ENCODE measurements at places on chromosomes 4 and X.

GRCh38 chrX:16730450-16730849 lies 11.0 kb downstream of the SYAP1 start:
- DNase-seq, result no peak

DNA sequence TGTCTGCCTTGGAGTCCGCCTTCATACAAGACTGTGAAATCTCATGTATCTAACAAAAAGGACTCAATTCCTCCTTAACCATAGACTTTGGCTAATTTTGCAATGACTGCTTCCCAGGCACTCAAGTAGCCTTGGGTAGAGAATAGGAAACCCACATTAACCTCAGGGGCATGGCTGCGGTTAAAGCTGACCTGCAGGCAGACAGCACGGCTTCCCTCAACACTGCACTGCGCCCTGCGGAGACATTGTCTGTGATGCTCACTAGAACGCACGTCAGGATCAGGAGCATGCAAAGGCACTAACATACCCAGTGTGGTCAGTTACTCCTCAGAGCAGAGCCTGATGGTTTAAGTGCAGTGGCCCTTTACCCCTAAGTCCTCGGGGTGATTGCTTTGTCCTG lies 10.3 kb upstream of the GPR143 start:
- no peak for DNase-seq

- DNase-seq, result no peak
Observed at GRCh38 chr4:99507762-99508161, 3.1 kb upstream of the C4orf17 start.

GRCh38 chr4:5804656-5805055 lies 88.2 kb downstream of the CRMP1 start:
- DNase-seq, result peak; percentile 21

GRCh38 chrX:39508300-39508692 lies 589.5 kb downstream of the BCOR start:
- DNase-seq, result no peak

DNA sequence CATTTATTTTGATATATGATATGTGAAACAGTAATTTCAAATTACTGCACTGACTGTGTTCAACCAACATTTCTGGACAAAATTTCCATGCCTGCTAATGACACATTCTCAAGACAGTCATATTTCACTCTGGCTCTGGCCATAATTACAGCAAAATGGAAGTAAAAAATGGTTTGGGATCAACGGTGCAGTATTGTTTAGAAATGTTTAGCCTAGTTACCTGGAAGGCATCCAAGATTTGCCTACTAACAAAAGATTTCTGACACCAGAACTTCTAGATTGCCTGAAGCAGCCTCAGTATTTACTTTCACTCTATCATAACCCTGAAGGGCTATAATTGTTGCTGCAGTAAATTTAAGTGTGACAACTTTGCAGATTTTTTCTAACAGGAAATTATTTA lies 416.3 kb downstream of the PCDH10 start:
- DNase-seq, result no peak

- no peak for DNase-seq
Observed at GRCh38 chr4:41541687-41542094, 3.7 kb downstream of the LIMCH1 start.

GRCh38 chr4:81454499-81454898 lies 17.2 kb downstream of the RASGEF1B start:
- DNase-seq, result peak; percentile 36

DNA sequence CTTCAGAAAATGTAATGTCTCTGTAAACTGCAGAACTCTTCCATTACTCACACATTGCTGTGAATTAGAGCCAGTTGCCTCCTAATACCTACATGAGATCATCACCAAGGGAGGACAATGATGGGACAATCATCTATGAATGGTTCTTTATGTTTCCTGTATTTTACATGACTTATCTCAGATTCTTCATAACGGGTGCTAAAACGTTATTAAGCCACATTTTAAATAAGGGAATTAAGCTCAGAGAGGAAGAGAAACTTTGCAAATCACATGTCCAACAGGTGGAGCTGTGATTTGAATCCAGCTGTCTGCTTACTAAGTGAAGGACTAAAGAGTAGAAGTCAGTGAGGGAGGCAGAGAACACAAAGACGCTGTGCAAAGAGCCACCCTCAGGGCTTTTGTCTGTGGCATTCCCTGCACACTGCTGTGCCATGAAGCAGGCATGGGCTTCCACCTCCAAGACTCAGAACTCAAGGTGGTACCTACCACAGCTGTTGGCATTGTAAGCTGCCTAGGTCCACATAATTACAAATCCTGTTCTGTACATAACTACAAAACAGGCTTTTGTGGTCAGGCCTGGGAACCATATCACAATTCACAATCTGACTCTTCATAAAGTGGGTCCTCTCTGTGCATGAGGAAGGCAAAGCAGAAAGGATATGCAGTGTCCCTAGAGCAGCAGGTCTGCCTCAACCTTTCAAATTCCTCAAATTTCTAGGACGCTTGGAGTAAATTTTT lies 12.8 kb downstream of the TBC1D9 start:
- DNase-seq, result peak; percentile 19

- DNase-seq, result no peak
Observed at GRCh38 chr4:138788267-138788790, 227.3 kb upstream of the NOCT start.

DNA sequence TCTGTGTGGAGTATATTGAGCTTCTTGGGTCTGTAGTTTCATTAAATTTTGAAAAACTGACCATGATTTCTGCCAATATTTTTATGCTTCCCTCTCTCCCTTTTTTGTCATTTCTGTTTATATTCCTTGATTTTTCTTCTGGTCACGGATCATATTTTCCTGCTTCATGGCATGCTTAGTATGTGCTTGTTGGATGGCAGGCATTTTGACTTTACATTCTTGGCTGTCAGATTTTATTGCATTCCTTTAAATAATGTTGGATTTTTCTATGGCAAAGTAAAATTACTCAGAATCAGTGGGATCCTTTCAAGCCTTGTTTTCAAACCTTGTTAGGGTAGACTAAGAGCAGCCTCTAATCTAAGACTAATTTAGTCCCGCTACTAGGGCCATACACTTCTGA lies 531.8 kb downstream of the IL15 start:
- DNase-seq, result no peak

GRCh38 chrX:137742846-137743245 lies 176.9 kb downstream of the ZIC3 start:
- DNase-seq, result no peak

GRCh38 chr4:136841526-136841925 lies 690.8 kb downstream of the PCDH18 start:
- no peak for DNase-seq

DNA sequence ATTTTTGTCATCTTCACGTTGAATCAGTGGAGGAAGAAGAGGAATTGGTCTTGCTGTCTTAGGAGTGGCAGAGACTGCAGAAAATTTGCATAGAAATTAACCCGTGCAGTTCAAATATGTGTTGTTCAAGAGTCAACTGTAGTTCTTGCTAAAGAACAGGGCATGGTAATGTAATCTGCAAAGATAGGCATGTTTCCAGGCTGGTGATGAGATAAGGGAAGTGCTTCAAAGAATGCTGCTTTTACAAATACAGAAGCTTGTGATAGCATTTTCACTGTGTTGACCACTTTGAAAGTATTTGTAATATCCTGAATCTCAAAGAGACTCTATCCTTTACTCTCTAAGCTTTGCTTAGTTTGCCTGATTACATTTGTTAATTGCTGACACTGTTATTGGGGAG lies 60.1 kb downstream of the PRRG1 start:
- DNase-seq, result no peak

DNA sequence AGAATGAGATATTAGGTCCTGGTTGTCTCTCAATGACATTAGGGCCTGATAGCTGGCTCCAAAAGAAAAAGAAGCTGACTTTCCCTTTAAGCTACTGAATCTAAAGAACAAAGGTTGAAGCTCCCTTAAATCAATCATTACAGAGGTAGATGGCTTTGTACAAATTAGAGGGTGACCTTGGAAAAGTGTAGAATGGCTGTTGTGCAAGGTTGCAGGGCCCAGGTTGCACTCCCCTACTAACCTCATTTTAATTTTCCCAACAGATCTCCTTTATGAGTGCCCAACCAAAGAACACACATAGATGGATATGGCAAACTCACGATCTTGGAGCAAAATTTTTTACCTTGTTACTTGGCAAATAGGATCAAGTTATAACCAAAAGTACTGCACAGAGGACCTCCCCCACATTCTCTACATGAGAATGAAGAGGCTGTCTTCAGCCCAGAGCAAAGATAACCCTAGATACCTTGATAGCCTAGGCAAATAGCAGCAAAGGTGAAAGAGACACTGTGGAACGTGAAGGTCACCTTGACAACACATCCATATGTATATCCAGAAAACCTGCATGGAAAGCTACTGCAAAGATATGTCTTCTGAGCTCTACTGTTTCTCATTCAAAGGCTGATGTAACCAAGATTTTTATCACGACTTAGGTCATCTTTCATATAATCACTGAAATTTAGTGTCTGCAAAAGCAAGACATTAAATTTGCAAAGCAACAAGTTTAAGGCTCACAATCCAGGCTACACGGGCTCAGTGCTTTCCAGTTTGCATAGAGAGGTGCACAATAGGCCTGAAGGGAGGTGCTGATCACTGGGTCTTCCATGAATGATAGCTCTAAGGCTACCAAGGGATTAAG lies 23.0 kb downstream of the KLB start:
- no peak for DNase-seq

DNA sequence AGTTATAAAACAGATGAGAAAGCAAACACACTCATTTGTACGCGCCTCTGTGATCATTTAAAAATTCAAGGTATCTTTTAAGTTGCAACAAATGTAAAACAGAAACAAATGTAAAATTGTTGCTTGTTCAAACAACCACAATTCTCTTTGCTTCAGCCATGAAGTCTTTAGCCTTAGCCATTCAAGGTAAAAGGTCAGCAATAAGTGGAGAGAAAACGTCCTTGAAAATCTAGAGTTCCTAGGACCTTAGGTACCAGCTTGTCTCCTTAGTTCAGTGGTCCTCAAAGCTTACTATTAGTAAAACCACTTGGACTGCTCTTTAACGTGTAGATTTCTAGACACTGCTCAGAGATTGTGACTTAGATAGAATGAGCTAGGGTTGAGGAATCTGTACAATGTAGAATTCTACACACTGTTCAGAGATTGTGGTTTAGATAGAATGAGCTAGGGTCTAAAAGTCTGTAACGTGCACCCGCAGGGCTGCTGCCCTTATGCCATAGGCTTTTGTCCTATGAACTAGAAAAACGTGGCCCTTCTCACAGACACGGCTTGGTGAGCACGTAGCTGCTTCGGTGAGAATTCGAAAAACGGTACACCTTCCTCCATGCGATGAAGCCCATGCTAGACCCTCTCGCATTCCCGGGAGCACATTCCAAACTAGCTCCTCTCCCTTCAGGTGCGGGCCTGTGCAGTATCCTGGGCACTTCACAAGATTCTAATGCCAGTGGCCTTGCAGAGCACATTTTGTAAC lies 1.7 kb downstream of the PLAC8 start:
- no peak for DNase-seq

- no peak for DNase-seq
Observed at GRCh38 chrX:2548711-2549423, 48.1 kb upstream of the DHRSX start.

GRCh38 chr4:139734201-139734874 lies 68.7 kb downstream of the MGST2 start:
- DNase-seq, result no peak

- DNase-seq, result no peak
Observed at GRCh38 chr4:150256225-150256620, 178.0 kb downstream of the DCLK2 start.

- peak; percentile 76 for DNase-seq
Observed at GRCh38 chr4:8537041-8537461, 43.1 kb upstream of the GPR78 start.

DNA sequence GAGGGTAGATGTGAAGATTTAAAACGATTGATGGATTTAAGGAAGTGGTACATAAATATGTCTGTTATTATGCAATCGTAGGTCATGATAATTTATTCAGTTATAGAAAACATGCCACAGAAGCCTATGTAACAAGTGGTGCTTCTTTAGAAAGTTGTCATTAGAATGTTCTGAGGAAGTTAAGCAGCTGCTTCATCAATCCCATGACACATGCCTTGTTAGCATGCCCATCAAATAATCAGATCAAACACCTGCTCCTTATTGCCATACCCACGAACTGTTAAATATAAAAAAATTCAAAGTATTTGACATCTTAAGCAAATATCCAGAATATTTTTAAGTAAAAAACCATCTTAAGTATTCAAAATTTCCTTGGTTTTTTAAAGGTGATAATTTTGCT lies 76.4 kb upstream of the MYOZ2 start:
- DNase-seq, result no peak

DNA sequence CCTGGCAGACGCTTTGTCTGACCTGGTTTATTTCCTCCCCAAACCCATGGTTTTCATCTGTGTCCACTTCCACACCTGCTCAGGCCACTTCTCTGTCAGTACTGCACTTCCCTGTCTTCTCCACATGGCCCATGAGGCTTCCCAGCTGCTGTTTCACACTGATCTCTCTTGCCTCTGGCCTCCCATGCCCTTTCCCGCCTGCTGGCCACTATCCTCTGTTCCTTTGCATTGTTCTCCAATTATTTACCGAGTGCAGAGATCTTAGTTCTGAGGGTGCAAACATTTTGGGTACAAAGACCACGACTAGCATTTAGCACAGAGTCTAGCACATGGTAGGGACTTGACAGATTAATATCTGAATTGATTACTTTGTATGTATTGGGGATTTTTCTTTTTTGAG lies 174.8 kb upstream of the NPY2R start:
- no peak for DNase-seq

GRCh38 chrX:87583679-87584078 lies 66.1 kb downstream of the KLHL4 start:
- no peak for DNase-seq

- no peak for DNase-seq
Observed at GRCh38 chrX:9832811-9833210, 46.6 kb downstream of the SHROOM2 start.
